Stimulated activated CD4-positive, alpha-beta T cell treated with anti-CD3 and anti-CD28 coated beads, Interleukin-15, amount 100 ng/mL, for 24 hours (primary cell): ENCODE measurements at places on chromosomes 3 and 15.

DNA sequence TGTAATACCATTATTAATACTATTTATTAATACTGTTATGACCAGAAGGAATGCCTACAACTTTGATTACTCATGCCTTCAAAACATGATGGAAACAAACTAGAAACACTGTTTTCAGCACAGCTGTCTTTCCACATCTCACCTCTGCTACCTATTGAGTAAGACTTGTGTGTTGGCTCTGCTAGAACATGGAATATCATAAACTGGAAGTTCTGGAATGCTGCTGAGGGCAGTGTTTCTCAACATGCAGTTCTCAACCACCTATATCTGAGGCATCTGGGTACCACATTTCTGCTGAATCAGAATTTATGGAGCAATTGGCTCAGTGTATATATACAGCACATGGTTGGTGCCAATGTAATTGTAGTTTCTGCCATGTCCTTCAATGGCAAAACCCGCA, 392.1 kb downstream of the TUSC7 start:
- DNase-seq = no peak

DNA sequence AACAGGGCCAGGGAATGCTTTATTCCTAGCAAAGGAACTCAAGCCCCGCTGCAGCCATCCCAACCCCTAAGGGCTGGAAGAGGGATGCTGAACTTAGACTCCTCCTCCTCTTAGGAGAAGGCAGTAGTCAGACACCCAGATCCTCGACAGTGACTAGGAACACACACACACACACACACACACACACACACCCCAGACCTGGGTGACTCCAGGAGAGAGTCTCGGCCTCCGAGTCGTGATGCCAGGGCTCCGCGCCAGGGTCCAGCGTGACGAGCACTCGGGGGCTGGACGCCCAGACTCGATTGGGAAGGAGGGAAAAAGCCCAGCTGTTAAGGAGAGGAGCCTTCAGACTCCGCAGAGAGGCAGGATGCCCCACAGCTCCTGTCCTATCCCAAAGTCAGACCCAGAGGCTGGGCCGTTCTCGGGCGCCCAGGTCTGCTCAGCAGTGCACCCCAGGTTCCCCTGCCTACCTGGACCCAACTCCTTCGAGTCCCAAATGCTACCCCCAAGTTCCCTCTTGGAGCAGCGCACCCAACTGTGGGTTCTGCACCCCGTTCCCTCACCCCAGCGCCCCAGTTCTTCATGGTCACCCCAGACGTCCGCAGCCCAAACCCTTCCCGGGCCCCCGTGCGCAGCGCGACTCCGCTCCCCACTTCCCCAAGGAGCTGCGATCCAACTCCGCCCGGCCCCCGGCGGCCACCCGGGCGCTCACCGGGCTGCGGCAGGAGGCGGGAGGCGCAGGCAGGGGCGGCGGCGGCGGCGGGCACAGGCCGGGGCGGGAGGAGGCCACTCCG, 421 bp downstream of the BMF start:
- no peak for DNase-seq

- no peak for DNase-seq
Measured at GRCh38 chr15:66046326-66046725, 177.0 kb downstream of the RAB11A start.

DNA sequence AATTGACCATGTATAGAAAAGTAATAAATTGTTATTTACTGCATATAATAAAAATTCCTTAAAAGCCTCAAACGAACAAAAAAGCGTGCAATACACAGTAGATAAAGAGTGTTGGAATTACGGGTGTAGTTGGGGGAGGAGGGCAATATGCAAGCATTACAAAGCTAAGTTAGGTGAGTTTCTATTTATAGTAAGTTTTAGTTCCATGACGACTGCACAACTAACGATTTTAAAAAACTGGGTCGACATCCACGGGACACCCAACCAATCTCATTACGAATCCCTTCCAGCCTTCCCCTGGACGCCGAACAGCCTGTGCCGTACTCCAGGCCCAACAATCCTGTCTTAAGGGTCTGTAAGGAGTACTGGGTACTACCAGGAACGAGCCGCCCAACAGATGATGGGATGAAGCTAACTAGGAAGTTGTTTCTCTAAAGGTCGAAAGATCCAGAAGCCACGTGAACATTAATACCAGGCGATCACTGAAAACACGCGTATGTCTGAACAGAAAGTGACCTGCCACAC, 677 bp downstream of the POLQ start:
- peak; percentile 27 for DNase-seq

- no peak for DNase-seq
Measured at GRCh38 chr3:129435367-129435766, 4.4 kb downstream of the MBD4 start.

GRCh38 chr3:37519661-37520060, 342.0 kb upstream of the CTDSPL start:
- DNase-seq = no peak

- DNase-seq = peak; percentile 31
Measured at GRCh38 chr3:117019082-117019713, 309.6 kb downstream of the TUSC7 start.

GRCh38 chr3:1987980-1988379, 110.7 kb upstream of the CNTN4 start:
- no peak for DNase-seq

GRCh38 chr15:89329329-89330084, 5.1 kb downstream of the POLG start:
- no peak for DNase-seq

DNA sequence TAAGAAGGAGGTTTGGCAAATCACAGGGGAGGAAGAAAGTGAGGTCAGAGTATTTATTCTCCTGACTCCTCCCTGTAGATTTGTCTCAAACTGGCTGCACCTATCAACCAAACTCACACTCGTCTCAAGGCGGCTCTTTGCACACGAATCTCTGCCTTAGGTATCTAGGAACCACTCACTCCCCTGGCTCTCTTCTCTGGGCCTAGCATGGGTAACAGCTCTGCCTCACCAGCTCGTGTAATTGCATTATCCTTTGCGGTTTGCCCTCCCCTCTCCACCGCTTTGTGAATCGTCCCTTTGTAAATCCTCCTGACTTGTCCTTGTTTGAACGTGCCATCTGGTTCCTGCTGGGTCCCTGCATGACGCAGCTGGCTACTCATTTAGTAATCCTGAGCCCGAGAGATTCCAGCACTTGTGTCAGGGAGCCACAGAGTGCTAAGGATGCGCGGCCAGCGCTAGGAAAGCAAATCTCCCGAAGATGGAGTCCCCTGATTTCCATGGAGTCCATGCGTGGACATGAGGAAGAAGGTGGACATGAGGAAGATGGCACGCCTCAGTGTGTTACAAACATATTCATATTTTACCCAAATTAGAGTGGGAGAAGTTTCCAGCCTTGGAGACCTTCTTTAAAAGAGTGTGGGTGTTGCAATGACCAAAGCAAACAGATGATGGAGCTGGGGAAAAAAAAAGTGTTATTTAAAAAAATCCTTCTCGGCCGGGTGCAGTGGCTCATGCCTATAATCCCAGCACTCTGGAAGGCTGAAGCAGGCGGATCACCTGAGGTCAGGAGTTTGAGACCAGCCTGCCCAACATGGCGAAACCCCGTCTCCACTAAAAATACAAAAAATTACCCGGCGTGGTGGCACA, 26.7 kb downstream of the NRROS start:
- no peak for DNase-seq

DNA sequence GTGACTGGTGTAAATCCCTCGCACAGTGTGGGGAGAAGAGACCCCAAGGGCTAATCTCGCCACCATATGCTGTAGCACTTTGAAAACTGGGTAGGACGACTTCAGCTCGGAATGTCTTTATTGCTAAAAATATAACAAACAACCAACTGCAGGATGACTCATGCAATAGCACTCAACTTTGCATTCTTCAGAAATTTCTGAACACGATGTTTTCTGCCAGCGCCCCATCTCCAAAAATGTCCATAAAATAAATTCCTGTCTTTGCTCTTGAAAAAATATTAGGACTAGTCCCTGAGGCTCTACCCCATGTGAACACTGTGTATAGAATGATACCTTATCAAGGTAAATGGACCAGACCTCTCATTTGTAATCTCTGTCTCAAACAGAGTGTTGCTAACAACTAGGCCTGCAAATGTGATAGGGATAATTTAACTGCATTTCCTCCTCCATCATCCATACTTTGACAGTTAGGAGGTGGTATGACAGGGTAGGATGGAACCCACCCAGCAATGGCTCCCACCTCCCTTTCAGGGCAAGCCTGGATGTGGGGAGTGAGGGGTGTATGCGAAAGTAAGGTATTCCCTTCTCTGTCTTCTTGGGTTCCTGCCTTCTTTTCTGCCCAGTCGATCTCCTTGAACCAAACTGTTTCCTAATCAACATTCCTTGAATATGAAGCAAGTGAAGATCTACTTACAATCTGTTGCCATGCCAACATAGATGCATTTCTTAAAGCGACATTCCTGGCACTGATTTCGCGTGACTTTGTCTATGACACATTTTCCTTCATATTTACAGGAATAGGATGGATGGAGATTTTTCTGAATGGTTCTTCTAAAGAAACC, 201.1 kb downstream of the NR1D2 start:
- DNase-seq = no peak

- DNase-seq = no peak
Measured at GRCh38 chr3:36648241-36649034, 115.9 kb downstream of the DCLK3 start.

DNA sequence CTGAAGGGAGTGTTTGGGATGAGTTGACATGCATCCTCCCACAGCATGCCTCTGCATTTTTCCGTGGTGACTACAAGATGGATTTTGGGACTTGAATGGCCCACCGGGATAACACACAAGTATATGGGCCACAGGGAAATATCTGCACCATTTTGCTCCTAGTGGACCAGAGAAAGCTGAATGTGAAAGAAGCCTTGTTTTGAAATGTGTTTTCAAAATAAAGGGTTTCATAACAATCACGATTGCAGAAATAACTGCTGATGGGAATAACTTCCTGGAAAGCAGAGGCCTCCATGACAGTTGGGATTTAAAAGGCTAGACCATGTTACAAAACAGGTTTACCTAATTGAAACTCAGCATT, 77.5 kb upstream of the PRR23C start:
- no peak for DNase-seq

GRCh38 chr15:85491691-85492090, 111.3 kb downstream of the AKAP13 start:
- DNase-seq = no peak

GRCh38 chr3:152226176-152226575, 42.6 kb upstream of the MBNL1 start:
- no peak for DNase-seq

DNA sequence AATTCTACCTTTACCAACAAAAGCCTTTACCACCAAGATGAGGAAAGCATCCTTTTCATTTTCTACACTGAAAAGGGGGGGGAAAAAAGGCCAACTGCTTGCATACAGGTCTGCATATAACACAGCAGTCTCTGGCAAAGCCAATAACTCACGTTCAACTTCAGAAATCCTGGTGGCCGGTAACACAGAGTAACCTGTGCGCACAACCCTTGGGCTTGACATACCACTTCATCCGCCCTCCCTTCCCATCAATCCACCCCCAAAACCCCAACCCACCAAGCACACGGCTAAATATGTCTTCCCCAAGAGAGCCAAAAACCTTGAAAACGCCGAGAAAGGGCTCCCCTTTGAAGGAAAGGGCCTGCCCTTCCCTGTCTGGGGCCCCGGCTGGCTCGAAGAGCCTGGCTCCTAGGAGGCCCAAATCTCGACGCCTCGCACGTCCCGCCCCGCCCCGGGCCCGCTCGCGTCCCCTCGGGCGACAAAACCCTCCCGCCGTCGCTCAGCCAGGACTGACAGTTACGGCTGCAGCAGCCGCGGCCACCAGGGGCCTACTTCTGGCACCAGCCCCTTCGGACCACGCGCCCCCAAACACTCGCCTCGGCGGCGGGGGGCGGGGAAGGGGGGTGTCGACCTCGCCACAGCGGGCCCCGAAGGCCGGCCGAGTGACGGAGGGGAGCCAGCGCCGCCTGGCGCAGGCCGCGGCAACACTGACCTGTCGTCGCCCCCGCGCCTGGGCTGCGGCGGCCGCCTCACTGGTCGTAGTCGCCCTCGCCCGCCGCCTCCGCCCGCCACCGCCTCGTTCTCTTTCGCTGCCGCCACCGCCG, 835 bp downstream of the UBE3A start:
- DNase-seq = peak; percentile 70

DNA sequence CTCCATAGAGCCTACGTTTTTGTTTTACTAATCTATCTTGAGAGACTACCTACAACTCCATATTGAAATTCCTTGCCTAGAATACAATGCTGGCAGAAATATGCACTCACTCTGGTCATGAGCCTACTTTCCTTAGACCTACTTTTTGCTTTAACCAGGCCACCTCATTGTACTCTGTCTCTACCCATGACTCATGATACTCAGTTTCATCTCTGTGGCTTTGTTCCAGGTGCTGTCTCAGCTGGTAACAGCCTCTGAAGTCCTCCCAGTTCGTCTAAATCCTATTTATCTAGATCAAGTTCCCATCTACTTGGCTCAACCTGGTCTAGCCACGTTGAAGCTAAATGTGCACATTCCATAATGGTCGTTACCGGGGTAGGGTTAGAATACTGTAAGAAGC, 536.4 kb downstream of the RSL24D1 start:
- DNase-seq = no peak

DNA sequence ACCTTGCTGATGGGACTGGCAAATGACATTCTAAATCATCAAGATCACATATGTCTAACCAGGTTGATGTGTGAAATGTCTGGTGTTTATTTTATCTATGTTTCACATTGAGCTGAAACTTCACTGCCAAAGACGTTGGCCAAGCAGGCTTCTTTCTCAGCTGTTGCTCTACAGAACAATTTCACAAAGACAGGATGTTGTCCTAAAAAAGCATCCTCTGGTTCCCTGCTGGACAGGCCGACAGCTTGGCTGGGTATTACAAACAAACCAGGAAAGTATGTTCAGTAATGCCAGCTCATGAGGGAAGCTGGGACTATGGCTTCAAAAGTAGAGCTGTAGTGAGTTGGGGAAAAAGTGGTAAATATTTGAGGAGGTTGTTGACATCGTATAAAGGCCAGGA, 179.4 kb downstream of the FAM43A start:
- DNase-seq = no peak

- no peak for DNase-seq
Measured at GRCh38 chr3:143207338-143207961, 87.9 kb downstream of the CHST2 start.

GRCh38 chr15:69758810-69759790, 306.5 kb downstream of the RPLP1 start:
- DNase-seq = peak; percentile 91

- no peak for DNase-seq
Measured at GRCh38 chr3:195319060-195319459, 48.1 kb upstream of the XXYLT1 start.
